ENCODE measurements at places on chromosomes 3 and 15. TPM values are rescaled to one million over a fixed set of nuclear protein-coding genes. Genes with fewer than 3 reads are reported as not detected.

The PLEKHO2 gene
- 0.57 TPM for polyA plus RNA-seq

The RBPMS2 gene
- polyA plus RNA-seq, result 0.59 TPM

The P2RY1 gene
- polyA plus RNA-seq, result 11.5 TPM

The ACTC1 gene
- polyA plus RNA-seq, result 2.6 TPM

The COPG1 gene
- 42.7 TPM for polyA plus RNA-seq

The TM4SF18 gene
- not detected for polyA plus RNA-seq

The GUCA1C gene
- polyA plus RNA-seq, result not detected
